ENCODE measurements at places on chromosomes 3 and 15.

- DNase-seq: peak; percentile 12
These were observed 40.6 kb upstream of the NMNAT3 start for GRCh38 chr3:139718415-139718814.

GRCh38 chr15:50939911-50940310, 31.4 kb downstream of the AP4E1 start:
- peak; percentile 4 for DNase-seq

DNA sequence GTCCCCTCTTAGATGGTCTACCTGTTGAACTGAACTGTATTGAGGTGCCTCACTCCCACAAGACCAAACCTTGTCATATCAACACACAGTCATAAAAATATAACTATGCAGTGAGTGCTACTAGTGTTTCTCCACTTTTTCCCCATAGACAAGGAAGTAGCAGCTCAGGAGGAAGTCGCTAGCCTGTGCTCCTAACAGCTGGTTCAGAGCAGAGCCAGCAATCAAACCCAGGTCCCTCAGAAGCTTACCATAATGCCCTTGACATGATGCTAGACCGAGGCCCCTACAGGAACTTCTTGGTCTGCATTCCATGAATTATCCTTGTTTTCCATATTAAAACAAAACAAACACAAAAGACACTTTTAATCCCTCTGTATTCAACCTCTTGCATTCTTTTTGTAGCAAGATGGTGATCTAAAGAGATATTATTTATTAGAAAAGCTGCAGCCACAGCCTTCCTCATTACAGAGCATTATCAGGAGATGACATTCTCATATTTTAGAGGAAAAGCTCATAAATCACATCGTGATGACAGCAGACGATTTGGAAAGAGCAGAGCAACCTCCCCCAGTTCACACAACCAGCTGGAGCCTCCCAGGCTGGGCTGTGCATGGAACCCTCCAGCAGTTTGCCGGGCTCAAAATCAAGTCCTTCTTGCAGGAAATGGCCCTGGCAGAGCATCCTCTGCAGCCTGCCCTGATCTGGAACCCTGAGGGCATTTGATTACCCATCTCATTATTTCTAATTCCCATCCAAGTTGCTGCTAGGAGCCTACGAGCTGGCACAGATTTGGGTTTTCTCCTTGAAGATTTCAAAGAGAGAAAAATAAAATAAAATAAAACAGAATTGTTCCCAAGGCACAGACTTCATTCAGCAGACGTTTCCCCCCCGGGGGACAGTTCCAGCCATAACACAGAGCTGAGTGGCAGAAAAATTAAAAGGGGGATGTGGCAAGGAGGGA, 118.8 kb downstream of the SRGAP3 start:
- no peak for DNase-seq

- DNase-seq: no peak
These were observed 12.2 kb downstream of the CGNL1 start for GRCh38 chr15:57388464-57388863.

DNA sequence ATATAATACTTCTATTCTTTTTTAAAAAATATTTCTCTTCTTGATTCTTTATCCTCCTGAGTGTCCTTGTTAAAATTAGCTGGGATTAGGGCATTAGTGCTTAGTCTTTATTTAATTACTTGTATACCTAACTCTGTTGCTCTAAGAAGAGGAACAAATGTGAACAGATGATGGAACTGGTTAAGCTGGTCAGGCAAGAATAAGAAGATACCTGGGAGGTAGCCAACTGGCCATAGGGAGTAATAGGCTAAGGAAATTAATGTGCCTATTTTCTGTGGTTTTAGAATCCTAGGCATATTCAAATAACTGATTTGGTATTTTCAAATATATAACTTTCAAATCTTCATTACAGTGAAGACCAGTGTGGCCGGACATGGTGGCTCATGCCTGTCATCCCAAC, 54.4 kb downstream of the EIF3J start:
- DNase-seq: peak; percentile 28

DNA sequence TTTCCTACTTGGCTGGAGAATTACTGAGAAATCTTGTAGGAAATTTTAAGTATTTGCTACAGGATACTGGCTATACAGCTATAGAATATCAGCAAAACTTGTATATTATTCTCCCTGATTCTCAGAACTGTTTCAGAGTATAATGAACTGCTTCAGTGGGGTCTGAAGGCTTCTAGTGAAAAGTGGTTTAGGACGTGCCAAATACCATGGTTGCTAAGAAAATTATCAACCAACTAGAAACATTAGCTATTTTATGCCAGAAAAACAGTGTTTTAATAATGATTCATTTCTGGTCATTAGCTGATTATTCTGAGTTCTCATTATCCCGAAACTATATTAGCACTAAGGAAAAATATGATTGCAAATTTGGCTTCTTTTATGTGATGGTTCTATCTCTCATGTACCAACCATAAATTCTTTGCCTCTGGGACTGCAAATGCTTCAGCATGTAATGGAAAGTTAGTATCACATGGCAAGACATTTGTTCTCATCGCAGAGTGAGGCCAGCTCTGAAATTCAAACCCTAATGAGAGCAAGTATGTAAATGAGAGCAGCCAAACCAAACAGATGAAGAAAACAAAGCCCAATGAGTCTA, 11.0 kb upstream of the TSC22D2 start:
- no peak for DNase-seq

GRCh38 chr3:56003129-56003528, 465.1 kb downstream of the ERC2 start:
- DNase-seq: no peak

DNA sequence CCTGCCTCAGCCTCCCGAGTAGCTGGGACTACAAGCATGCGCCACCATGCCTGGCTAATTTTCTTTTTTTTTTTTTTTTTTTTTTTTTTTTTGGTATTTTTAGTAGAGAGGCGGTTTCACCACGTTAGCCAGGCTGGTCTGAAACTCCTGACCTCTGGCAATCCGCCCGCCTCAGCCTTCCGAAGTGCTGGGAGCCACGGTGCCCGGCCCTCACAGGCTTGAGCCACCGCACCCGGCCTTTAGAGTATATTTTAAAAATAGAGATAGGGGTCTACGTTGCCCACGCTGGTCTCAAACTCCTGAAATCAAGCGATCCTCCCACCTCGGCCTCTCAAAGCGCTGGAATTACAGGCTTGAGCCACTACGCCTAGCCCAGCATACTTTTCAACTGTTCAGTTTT, 93.4 kb upstream of the CHD2 start:
- DNase-seq: no peak

- no peak for DNase-seq
These were observed 102.8 kb downstream of the PYDC2 start for GRCh38 chr3:191563722-191564121.

- no peak for DNase-seq
These were observed 66.2 kb downstream of the CORO2B start for GRCh38 chr15:68644996-68645395.

DNA sequence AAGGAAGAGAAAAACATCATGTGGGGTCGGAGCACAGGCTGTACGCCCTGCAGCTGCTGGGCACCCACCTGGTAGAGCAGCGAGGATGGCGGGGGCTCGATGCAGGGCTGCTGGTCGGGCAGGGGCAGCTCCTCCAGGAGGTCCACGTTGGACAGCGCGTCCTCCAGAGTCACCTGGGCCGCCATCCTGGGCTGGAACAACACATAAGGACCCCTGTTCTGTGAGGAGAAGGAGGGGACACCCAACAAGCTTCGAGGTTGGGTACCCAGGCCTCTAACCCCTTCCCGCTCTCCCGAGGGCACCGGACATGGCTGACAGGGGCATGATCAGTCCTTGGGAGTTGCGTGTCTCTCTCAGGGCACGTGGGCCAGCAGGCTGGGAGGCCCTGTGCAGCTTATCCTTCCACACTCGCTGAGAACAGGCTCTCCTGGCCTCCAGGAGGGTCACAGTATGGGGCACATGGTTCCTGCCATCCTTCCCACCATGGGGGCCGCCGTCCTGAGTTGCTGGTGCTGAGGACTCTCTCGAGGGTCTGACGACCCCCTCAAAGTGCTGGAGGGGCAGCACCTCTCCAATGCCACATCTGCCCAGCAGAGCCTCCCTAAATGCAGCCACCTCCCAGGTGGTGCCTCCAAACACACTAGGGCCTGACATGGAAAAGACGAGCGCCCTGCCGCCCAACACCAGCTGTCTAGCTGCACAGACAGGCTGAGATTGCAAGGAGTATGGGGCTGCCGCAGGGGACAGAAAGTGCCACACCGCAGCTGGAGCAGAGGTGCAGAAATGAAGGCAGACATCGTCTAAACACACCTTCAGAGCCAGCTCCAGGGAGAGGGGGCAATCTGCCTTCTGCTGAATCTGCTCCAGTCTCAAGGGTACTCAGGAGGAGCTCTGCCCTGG, 32.8 kb downstream of the CYFIP1 start:
- no peak for DNase-seq
